ENCODE measurements at places on chromosomes 1 and 21.

GRCh38 chr21:43790010-43790524 is 690 bp downstream of the RRP1 start:
- DNase-seq = no peak

- DNase-seq = no peak
Observed at GRCh38 chr1:173502104-173502503, 25.0 kb downstream of the PRDX6 start.

GRCh38 chr1:28058971-28059878 is 29.2 kb downstream of the EYA3 start:
- no peak for DNase-seq

DNA sequence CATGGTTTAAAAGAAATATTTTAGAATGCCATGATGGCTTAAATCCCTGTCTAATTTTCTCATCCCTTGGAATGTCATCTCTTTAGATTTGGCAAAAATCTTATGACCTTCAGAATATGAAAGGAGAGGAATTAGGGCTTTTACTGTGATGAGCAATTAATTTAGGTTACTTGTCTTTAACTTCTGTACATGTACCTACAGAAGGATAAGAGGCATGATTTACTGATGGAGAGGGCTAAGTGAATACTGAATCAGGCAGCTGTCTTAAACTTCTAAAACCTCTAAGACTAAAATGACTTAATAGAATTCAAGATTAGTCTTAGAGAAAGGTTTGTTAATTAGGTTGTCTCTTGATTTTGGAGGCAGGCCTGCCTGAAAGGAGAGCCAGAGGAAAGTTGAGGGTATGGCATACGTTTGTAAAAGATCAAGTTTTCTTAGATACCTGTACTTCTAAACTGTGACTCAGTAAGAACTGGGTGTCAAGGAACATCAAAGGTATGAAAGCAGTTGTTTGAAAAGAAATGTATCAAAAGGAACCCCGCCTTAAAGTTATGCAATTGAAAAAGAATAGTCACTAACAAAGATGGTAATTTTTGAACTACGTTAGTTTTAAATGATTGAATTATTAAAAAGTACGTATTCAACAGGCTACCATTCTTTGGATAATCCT is 12.5 kb downstream of the MACO1 start:
- no peak for DNase-seq

DNA sequence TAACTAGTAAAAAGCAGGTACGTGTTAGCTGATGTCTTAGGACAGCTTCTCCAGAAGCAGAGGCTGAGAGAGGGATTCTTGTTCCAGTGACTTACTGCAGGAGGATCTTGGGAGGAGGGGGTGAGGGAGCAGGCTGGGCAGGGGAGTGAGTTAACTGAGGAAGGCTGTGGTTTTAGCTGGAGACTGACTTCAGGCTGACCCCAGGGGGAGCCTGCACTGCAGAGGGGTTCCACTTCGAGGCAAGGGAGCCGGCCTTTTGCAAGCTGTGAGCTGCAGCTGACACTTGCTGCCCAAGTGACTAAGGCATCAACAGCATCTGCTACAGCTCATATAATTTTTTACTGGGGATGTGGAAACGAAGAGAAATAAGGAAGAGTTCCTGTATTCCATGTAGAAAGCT is 50.4 kb upstream of the SOD1 start:
- DNase-seq = no peak

- DNase-seq = no peak
Observed at GRCh38 chr1:107294686-107295085, 153.8 kb downstream of the NTNG1 start.

DNA sequence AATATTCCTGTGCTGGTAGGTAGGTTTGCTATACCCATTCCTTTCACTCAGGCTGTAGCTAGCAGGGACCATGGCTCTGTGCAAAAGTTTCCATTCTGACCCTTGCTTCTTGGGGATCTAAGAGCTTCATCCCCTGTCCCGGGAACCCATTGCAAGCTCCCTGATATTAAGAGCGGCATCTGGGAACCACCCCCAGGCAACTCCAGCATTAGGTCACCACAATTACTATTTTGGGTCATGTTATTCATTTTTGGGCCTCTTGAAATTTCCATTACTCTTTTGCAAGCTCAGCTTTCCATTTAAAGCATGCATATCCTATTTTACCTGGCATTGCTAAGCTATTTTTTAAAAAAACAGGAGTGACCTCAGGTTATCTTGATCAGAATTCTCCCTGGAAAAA is 22.1 kb upstream of the ACTRT2 start:
- DNase-seq = no peak

DNA sequence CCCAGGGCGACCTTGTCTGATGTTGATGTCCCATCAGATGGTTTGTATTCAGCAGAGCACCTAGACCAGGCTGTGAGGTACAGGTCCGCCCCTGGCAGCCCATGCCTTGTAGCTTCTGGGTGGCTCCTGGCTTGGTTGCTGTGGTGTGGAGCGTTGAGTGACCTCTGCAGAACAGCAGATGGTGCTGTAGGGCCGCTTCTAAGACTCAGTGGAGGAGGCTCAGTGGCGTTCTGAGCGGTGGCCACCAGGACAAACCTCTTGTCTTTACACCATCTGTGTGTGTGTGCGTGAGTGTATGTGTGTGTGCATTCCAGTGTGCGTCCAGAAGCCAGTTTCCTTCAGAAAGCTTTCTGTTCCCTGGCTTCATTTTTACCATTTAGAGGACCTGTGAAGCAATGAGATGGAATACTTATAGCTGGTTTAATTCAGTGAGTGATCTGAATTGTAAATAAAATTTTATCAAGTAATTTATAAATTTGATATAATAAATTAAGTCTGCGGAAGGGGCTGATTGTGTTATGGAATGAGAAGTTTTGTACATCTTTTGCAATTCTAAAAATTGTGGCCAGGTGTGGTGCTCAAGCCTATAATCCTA is 66.1 kb downstream of the ADARB1 start:
- peak; percentile 8 for DNase-seq

DNA sequence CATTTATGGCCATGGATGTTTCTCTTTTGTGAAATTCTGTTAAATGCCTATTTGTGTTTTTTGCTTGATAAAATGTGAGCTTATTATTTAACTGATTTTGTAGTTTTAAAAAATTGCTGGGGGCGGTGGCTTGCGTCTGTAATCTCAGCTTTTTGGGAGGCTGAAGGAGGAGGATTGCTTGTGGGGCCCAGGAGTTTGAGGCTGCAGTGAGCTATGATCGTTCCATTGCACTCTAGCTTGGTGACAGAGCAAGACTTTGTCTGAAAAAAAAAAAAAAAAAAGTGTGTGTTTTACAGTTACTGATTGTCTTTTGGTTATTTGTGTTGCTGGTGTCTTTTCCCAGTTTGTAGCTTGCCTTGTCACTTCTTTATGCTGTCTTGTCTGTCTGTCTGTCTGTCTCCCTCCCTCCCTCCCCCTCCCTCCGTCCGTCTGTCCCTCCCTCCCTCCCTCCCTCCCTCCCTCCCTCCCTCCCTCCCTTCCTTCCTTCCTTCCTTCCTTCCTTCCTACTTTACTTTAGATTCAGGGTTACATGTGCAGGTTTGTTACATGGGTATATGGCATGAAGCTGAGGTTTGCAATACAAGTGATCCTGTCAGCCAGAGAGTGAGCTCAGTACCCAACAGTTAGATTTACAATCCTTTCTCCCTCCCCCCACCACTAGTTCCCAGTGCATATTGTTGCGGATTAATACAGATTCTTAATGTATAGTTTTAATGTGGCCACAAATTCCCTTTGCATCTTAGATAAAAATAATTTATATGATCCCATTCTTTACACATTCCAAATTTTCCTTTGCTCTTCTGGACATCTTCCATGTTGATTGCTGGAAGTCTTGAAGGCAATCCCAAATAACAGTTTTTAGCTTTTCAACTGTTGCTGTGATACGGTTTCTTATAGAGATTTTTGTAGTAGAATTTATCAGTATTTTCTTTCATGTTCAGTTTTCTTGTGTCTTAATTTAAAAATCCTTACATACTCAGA is 25.1 kb downstream of the PTBP2 start:
- DNase-seq = no peak

DNA sequence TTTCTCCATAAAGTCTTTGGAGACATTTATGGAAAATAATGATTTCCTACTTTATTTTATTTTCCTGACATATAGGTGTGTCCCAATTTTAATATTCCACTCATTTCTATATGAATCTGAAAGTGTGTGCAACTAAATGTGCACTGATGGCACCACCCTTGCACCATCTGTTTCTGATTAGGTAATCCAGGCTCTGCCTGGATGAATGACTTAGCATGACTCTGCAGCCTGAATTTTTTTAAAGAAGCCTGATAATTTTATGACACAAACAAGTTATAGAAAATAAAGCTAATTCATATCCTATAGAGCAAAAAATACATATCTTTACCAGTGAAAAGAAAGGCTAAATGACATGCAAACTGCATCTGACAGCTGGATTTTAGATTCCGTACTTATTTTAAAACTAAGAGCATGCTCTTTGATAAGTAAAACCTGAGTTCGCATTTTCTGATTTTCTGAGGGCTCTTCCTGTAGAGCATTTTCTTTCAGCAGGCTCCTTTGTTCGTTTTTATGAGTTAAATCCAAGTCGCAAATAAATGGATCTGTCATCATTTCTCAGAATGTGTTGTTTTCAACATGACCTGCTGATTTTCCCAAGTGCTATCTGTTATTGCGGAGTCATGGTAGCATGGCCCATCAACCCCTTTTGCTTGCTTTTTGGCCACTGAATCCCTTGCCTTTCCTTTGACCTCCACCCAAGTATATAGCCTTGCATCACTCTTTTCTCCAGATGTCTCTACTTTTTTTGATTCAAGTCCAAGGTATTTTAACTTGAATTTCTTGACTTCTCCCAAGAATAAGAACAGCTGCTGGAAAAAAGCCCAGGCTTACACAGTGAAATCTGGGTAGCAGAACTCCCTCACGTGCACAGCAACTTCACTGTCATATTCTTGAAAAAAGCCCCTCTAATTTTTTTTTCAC is 52.8 kb upstream of the LYPLAL1 start:
- no peak for DNase-seq

GRCh38 chr1:101484689-101485338 is 248.0 kb downstream of the S1PR1 start:
- no peak for DNase-seq

DNA sequence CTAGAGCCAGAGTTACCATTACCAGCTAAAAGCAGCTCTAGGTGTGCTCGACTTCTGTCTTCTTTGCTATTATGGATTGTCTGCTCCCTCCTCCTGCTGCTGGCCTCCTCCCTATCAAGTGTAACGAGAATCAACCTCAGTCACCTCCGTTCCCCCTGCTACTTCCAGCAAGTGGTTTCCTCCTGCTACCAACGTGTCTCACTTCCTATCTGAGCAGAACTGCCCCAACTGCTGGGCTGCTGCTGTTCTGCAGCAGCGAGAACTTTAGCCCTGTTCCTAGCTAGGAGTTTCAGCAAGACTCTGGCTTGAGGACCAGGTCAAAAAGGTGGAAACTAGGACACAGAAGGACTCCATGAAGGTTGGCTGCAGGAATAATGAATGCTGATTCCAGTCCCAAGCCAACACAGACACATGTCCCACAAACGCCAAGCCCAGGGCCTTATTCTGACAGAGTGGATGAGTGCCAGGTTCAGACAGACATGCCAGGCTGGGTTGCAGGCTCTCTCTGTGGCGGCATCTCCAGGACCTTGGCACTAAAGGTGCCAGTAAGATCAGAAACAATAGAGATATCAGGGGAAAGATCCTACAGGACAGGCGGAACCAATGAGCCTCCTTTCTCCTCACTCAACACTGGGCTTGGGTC is 46.9 kb downstream of the CD34 start:
- DNase-seq = no peak

DNA sequence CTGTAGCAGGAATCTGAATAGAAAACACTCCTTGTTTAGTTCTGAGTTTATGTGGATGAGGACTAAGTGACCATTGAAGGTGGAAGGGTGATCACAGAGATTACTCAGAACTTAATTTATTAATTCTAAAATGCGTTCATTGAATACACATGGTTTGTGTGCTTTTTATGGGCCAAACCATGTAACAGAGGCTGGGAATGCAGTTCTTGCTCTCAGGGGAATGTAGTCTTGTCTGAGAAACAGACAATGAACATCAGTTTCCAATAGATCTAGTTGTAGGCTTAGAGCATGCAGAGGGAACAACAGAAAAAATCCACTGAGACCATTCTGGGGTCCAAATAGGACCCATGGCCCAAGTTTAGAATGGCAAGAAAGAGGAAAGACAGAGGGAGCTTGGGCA is 46.1 kb downstream of the ITSN1 start:
- no peak for DNase-seq

- no peak for DNase-seq
Observed at GRCh38 chr1:230345139-230345885, 80.8 kb downstream of the PGBD5 start.

GRCh38 chr1:115330480-115331013 is 7.5 kb downstream of the NGF start:
- DNase-seq = no peak

- DNase-seq = peak; percentile 24
Observed at GRCh38 chr1:16082283-16083038, 9.0 kb upstream of the FAM131C start.

- DNase-seq = no peak
Observed at GRCh38 chr1:163706915-163707314, 385.2 kb downstream of the NUF2 start.

DNA sequence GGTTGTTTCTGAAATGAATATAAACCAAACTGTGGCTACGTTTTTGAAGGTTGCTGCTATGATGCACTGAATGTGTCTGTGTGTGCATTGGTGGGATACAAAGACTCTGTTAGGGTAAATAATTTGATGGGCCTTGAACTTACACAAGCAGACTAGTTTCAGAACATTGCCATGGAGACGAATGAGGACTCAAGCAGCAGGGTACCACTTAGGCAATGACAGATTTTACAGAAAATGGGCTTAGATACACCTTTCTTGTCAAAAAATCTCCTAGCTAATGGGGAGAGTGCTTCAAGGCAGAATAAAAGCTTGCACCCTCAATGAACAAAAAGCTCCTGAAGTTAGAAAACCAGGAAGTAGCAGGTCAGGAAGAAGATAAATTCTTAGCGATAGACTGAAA is 55.7 kb downstream of the IER5 start:
- DNase-seq = no peak

GRCh38 chr1:113747376-113747775 is 11.9 kb downstream of the PHTF1 start:
- no peak for DNase-seq
